Stimulated activated CD8-positive, alpha-beta memory T cell treated with anti-CD3 and anti-CD28 coated beads, Interleukin-7, amount 100 ng/mL, for 1 hour (primary cell): ENCODE measurements at places on chromosomes 1 and 21.

- no peak for DNase-seq
Measured at GRCh38 chr1:8194481-8195227, 123.3 kb upstream of the SLC45A1 start.

GRCh38 chr1:77341195-77341594 lies 59.4 kb downstream of the AK5 start:
- no peak for DNase-seq

- DNase-seq = no peak
Measured at GRCh38 chr21:32448803-32449594, 36.5 kb downstream of the EVA1C start.

GRCh38 chr1:43073490-43074230 lies 98.4 kb downstream of the EBNA1BP2 start:
- DNase-seq = peak; percentile 57

GRCh38 chr1:240093120-240093961 lies 1.7 kb downstream of the FMN2 start:
- no peak for DNase-seq

- peak; percentile 16 for DNase-seq
Measured at GRCh38 chr1:202625416-202626360, 84.6 kb downstream of the SYT2 start.

GRCh38 chr1:54200519-54200997 lies 591 bp downstream of the MRPL37 start:
- no peak for DNase-seq

GRCh38 chr1:115430441-115431158 lies 92.6 kb upstream of the NGF start:
- no peak for DNase-seq

DNA sequence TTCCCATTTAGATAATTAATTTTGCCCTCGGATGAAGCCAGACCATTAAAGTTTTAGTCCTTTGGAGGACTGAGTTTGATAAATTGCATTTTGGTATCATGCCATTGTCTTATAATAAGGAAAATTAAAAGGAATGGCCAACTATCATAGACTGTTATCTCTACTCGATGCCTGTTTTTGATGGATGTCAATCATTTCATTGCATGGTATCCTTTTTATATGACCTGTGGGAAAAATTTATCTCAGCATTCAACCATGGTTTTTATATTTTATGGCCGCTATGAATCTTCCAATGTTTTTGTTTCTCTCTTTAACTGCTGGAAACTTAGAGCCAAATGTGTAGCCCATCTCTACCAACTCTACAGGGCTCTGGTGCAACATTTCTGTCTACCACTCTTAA lies 9.9 kb upstream of the CCT8 start:
- DNase-seq = no peak

- DNase-seq = no peak
Measured at GRCh38 chr1:78229344-78229743, 183.6 kb downstream of the GIPC2 start.

GRCh38 chr1:34115233-34115632 lies 49.8 kb downstream of the CSMD2 start:
- no peak for DNase-seq

DNA sequence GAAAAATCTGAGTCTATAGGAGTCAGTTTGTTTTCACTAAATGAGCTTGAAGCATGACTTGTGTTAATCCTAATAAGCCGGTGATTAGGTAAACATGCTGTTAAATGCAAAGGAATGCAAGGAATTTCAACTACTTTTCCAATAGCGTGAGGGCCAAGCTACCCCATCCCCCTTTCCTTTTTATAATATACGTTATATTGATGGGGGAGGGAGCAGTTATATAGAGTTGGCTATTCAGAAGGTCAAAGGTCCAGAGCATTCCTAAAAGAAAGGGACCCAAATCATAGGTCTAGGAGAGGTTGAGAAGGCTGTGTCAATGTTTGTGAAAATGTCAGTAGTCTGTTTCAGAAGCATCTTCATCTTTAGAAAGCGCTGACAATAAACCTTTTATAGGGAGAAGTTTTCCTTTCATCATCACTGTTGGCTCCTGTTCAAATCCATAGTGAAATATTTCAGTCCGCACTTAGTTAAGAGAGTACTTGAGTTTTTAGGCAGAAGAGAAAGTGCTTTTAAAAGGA lies 3.8 kb downstream of the CCN1 start:
- no peak for DNase-seq

GRCh38 chr1:75616436-75617433 lies 5.8 kb upstream of the SLC44A5 start:
- no peak for DNase-seq

DNA sequence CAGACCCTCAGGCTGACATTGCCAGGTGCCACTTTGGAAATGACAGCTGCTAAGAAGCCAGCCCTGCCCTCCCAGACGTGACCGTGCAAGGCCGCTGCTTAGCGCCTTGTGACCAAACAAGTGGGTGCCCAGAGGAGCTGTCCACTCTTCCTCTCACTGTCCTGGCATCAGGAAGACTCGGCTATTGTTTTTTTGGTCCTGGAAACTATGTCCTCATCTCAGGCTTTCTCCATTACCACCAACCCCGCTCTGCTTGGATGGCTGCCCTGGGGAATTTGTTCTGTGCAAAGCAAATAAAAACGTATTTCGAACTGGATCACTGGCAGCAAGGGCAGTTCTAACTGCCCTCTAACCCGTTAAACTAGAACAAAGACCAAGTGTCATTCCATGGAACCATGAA lies 13.7 kb upstream of the TENT5C start:
- no peak for DNase-seq
